ENCODE measurements at places on chromosomes 3 and 15.
A peak's percentile ranks its signal among the peaks of the same experiment; 100 is the strongest.

DNA sequence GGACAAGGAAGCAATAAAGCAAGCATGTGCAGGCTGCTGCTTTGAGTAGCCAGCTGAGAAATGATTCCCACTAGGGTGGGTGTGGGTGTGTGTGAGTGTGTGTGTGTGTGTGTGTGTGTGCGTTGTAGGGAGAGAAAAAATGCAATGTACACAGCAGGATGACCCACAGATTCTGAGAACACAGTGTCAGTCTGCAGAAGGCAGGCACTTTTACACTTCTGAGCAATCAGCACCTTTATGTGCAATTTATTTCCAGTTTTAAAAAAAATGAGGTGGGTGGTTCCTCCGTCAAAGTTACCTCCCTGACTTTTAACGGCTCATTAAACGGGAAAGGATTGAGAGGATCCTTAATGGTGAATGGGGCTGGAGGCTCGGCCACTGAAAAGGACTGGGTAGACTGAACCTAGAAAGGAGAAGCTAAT, 38.5 kb upstream of the LIPC start:
- DNase-seq: no peak

- DNase-seq: no peak
Observed at GRCh38 chr15:66252685-66253417, 699 bp downstream of the MEGF11 start.

DNA sequence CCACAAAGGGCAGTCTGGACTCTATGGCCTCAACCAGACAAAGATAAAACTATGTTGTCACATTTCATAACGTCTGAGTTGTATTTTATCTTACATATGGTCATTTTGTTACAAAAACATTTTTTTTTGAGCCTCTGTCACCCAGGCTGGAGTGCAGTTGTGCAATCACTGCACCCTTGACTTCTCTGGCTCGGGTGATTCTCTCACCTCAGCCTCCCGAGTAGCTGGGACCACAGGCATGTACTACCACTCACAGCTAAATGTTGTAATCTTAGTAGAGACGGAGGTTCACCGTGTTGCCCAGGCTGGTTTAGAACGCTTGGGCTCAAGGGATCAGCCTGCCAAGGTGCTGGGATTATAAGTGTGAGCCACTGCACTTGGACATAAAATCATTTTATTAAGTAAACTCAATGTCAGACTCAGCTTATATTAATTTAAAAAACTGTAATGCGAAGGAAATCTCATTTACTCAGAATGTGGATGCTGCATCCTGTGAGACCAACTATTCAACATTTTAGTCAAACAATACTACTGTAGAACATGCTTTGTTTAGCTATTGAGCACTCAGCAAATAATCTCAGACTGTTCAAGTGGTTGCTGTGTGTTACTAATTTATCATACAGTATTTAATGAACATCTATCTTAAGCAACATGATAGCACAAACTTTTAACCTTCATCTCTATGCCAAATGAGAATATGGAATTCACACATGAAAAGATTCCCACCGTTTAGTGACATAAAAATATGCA, 209.2 kb downstream of the TBL1XR1 start:
- peak; percentile 72 for DNase-seq

GRCh38 chr3:60294181-60294580, 957.1 kb downstream of the FHIT start:
- peak; percentile 2 for DNase-seq

DNA sequence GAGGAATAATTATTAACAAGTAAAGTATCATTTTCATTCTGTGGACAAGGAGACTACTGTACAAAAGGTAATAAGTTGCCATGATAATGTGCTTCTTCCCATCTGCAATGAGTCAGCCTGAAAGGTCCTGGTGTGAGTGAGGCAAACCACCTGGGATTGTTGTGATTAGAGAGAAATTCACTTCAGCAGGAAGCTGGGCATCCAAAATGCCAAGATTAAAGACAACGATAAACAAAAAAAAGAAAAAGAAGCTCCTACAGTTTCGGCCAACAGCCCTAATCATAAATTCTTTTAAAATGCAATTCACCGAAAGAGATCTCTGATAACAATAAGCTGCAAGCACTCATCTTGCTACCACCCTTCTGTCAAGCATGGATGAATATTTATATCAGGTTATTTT, 507.8 kb downstream of the TUSC7 start:
- DNase-seq: no peak

- DNase-seq: peak; percentile 55
Observed at GRCh38 chr3:124783696-124784095, 53.4 kb downstream of the UMPS start.

DNA sequence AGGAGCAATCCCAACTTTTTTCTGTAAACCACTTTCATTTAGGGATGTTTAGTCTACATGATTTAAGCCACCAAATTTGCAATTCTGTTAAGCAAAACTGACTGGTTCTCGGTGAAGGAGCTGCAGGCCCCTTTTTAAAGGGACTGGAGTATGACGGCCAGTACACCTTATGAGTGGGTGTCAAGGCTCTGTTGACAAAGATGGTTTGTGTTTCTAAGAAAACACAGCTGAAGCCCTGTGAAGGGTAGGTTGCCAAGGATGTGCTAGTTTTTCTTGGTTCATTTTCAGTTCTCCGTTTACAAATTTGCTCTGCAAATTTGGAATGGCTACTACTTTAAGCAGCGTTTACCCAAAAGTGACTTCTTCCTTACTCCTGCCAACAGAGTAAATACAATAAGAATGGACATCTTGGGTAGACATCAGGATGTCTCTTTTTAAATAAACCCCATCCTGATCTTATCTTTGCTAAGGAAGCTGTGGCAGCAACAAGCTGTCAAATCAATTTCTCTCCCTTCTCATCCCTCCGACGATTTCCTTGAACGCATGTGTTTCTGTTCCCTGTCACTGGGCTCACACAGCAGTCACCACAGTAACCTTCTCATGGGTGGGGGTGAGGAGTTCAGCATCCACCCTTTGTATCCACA, 58.2 kb upstream of the CMTM8 start:
- DNase-seq: no peak

DNA sequence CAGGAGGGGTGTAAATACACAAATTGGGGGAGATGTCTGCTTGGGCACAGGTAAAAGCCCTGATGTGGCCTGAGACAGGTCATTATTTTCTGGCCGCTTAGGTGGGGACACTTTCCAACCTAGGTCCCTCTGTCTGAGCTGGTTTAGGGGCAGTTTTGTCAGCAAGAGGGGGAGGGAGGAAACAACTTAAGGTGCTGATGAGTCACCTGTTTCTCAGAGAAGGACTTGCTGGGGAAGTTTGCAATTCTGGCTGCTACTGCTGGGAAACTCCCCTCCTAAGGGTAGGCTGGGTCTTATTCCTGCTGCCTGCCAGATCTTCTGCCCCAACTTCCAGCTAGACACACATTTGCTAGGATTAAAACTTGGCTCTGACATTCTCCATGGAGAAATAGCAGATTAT, 4.8 kb upstream of the RHOV start:
- DNase-seq: no peak

DNA sequence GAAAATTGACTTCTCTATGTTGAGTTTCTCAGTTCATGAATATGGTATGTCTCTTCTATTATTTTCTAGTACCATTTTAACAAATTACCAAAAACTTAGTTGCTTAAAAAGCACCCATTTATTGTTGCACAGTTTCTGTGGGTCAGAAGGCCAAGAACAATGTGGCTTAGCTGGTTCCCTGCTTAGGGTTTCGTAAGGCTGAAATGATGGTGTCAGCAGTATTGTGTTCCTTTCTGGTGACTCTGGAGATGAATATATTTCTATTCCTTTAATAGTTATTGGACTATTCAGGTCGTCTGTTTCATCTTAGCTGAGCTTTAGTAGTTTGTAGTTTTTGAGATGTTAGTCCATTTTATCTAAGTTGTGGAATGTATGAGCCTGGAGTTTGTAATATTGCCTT, 44.9 kb downstream of the IL1RAP start:
- peak; percentile 57 for DNase-seq

DNA sequence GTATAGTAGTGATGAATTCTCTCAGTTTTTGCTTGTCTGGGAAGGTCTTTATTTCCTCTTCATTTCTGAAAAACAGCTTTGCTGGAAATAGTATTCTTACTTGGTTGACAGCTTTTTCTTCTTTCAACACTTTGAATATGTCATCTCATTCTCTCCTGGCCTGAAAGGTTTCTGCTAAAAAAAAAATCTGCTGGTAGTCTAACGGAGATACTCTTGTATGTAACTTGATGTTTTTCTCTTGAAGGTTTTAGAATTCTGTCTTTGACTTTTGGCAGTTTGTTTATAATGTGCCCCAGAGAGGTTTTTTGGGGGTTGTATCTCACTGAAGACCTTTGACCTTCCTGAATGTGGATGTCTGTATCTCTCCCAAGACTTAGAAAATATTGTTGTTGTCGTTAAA, 47.0 kb downstream of the THSD4 start:
- no peak for DNase-seq

DNA sequence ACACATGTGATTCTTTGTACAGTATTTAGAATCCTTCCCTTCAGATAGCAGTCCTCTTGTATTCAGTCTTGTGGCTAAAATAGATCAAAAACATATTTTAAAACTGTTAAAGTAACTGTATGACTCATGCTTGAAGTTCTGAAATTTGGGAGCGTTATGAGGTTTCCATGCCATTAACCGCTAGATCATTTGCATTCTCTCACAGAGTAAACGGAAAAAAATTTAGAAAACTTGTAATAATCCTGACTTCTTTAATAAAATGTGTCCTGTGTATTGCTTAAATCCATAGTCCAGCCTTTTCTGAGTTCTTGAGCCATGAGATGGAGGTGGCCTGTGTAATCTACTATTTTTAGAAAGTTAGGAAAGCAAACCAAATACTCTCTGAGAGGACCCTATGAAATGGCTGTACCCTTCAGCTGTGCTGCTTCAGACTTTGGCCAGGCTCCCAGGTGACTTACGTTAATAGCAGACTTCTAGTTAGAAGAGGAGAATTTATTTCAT, 33.8 kb downstream of the MBNL1 start:
- peak; percentile 66 for DNase-seq

Data from MV-4-11 (cell line).